ENCODE measurements at places on chromosomes 5 and 9.

DNA sequence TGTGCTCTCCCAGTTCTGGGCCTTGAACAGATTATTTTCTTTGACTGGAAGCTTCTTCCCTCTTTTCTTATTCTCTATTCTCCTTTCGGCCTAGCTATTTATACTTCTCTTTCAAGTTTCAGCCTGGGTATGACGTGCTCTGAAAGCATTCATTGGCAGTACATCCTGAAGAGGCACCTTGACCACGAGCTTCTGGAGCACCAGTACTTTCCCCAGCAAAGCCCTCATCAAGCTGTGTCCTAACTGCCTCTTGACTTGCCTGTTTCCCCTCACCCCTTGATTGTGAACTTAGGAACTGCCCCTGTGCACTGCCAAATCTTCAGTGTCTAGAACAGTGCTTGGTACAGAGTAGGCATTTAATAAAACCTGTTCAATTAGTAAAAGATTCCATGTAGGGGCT, 154.9 kb downstream of the KCTD16 start:
- no peaks in the 10 kb centered on the region for H3K27me3 ChIP-seq
- DNase-seq = no peak
- no peak overlapping the region for H3K27ac ChIP-seq

- no peaks in the 10 kb centered on the region for H3K36me3 ChIP-seq
- H3K27me3 ChIP-seq = no peaks in the 10 kb centered on the region
- no peak for DNase-seq
- no peak overlapping the region for H3K4me3 ChIP-seq
- H3K27ac ChIP-seq = no peak overlapping the region
Observed at GRCh38 chr9:127846443-127847177, 7.8 kb downstream of the ENG start.

- no peak overlapping the region for H3K4me3 ChIP-seq
- H3K4me1 ChIP-seq = no peaks in the 10 kb centered on the region
- H3K27me3 ChIP-seq = peaks cover 4% of the 10 kb centered on the region
- H3K36me3 ChIP-seq = no peaks in the 10 kb centered on the region
- DNase-seq = no peak
Observed at GRCh38 chr5:64507264-64507605, 1.4 kb downstream of the RGS7BP start.

GRCh38 chr5:115543365-115544042, 1.1 kb downstream of the FEM1C start:
- H3K36me3 ChIP-seq = peaks cover 50% of the 10 kb centered on the region
- H3K4me1 ChIP-seq = peaks cover 57% of the 10 kb centered on the region
- peak overlapping the region; percentile 84 for H3K4me3 ChIP-seq
- peak; percentile 61 for DNase-seq
- no peaks in the 10 kb centered on the region for H3K27me3 ChIP-seq

GRCh38 chr5:179427032-179427675, 81.9 kb upstream of the ADAMTS2 start:
- H3K4me1 ChIP-seq = no peaks in the 10 kb centered on the region
- DNase-seq = no peak
- H3K4me3 ChIP-seq = no peak overlapping the region
- no peak overlapping the region for H3K27ac ChIP-seq

DNA sequence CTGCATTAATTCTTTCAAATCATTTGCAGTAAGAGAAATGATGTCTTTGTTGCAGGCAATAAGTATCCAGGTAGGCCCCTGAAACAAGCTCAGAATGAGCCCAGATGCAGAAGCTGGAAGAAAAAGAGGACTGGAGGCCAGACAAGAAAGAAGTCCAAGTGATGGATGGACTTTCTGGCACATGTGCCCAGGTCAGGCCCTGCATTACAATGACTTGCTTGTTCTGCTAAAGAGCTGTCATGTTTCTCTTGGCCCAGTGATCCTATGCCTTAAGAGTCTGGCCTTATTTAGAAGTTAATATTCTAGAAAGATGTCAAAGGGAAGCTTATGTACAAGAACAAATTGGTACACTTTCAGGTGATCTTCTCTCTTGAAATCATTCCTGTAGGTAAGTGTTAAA, 64.8 kb downstream of the DPYSL3 start:
- no peak for DNase-seq
- H3K27ac ChIP-seq = no peak overlapping the region
- H3K4me3 ChIP-seq = no peak overlapping the region
- H3K36me3 ChIP-seq = no peaks in the 10 kb centered on the region
- no peaks in the 10 kb centered on the region for H3K27me3 ChIP-seq

All from DND-41 (cell line).